ENCODE measurements at places on chromosomes 13 and 19.

- DNase-seq = no peak
Measured at GRCh38 chr13:101307181-101307701, 109.1 kb downstream of the NALCN start.

GRCh38 chr19:37467608-37468090, 405 bp upstream of the ZNF569 start:
- DNase-seq = no peak

DNA sequence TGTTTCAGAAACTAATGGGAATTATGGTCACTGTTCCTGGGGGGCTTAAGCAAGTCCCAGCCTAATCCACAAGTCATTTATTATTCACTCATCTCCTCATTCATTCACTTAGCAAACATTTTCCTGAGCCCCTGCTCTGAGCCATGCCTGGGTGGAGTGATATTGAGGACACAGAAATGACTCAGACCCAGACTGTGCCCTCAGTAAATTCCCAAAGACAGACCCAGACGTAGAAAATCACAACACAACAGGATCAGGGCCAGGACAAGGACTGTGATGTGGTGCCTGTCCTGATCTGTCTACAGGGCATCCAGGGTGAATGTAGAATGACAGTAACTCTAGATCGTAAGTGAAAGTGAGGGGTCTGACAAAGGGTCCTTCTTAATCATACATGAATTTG, 7.0 kb upstream of the SPACA6 start:
- no peak for DNase-seq

- no peak for DNase-seq
Measured at GRCh38 chr13:60229708-60230272, 66.1 kb upstream of the DIAPH3 start.

- DNase-seq = no peak
Measured at GRCh38 chr13:40064154-40065097, 409.0 kb downstream of the COG6 start.

DNA sequence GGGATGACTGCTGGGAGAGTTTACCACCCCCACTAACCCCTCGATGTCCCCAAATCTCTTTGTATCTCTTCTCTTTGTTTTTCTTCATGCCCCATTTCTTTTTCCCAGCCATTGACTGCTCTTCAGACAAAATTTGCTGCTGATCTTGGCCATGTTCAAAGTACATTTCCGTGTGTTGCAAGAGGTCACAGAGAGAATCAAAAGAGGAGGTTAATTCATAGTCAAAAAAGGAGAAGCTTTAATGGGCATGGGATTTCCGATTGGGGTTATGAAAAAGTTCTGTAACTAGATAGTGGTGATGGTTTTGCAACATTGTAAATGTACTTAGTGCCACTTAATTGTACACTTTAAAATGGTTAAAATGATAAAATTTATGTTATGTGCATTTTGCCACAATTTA, 121.1 kb downstream of the FLT1 start:
- DNase-seq = no peak

GRCh38 chr19:560121-560520, 12.3 kb upstream of the BSG start:
- DNase-seq = no peak

- DNase-seq = peak; percentile 62
Measured at GRCh38 chr13:27826379-27827353, 34.4 kb downstream of the GSX1 start.

GRCh38 chr13:32259116-32259515, 56.0 kb downstream of the ZAR1L start:
- no peak for DNase-seq

- no peak for DNase-seq
Measured at GRCh38 chr19:49488863-49489537, 1.6 kb downstream of the RPL13A start.

DNA sequence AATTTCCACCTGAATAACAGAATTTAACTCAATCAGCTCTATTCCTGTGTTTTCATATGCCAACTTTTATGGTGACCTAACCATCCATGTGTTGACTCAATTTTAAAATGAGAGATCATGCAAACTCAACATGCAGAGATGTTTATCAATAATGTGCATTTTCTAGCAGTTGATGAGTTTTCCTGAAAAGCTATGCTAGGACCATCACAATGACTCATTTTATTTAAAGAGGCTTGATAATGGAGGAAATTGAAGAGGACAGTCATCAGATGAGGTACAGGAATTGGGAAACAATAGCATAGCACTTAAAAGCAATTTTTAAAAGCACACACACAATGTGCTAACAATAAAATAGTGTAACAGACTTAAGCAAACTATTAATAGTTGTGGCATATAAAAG, 127.1 kb downstream of the VWA8 start:
- no peak for DNase-seq

- DNase-seq = no peak
Measured at GRCh38 chr13:26996965-26997752, 174.5 kb downstream of the USP12 start.

- DNase-seq = no peak
Measured at GRCh38 chr19:38793177-38793576, 4.2 kb downstream of the LGALS7B start.

- no peak for DNase-seq
Measured at GRCh38 chr13:95643936-95644598, 439 bp downstream of the DZIP1 start.

DNA sequence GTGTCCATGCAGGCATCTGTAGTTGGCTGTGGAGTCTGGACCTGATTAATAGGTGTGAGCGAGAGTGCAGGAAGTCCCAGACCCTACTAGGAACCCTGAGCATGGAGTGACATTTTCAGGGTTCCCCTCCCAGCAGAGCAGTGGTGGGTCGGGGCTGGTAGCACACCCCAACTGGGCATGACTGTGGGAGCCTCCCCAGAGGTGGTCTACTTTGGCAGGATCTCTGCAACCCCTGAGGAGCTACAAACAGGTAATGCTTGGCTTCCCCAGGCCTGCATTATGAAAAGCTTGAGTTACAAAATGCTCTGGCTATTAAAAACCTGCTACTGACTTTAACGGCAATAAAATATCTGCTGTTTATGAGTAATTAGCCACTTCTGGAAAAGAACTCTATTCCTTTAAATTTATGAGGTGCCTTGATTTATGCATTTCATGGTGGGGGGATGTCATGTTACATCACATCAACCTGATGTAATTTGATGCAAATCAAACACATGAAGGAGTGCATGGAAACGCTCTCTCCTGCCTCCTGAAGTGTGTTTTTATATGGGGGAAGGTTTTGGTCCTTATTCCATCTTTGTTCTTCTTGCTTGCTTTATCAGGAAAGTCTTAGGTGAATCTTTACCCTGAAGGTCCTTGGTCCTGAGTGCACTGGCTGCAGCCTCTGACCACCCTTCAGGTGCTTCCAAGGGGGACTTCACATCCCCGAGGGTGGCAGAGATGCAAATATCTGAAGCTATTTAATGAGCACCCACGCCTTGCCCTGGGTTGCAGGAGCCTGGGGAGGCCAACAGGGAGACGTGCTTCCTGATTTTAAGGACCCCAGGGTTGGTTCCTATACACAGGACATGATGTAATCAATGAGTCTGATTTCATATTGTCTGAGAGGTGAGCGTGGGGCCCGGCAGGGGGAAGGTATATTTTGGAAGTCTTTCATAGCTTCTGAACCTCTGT, 54.0 kb downstream of the ZNF536 start:
- no peak for DNase-seq

- no peak for DNase-seq
Measured at GRCh38 chr13:110217085-110217484, 89.9 kb downstream of the COL4A1 start.

- peak; percentile 73 for DNase-seq
Measured at GRCh38 chr19:47707135-47707925, 5.9 kb upstream of the EHD2 start.

GRCh38 chr19:35734273-35734672, 8.0 kb downstream of the IGFLR1 start:
- no peak for DNase-seq

GRCh38 chr19:11657307-11657706, 60.0 kb downstream of the ZNF627 start:
- no peak for DNase-seq

DNA sequence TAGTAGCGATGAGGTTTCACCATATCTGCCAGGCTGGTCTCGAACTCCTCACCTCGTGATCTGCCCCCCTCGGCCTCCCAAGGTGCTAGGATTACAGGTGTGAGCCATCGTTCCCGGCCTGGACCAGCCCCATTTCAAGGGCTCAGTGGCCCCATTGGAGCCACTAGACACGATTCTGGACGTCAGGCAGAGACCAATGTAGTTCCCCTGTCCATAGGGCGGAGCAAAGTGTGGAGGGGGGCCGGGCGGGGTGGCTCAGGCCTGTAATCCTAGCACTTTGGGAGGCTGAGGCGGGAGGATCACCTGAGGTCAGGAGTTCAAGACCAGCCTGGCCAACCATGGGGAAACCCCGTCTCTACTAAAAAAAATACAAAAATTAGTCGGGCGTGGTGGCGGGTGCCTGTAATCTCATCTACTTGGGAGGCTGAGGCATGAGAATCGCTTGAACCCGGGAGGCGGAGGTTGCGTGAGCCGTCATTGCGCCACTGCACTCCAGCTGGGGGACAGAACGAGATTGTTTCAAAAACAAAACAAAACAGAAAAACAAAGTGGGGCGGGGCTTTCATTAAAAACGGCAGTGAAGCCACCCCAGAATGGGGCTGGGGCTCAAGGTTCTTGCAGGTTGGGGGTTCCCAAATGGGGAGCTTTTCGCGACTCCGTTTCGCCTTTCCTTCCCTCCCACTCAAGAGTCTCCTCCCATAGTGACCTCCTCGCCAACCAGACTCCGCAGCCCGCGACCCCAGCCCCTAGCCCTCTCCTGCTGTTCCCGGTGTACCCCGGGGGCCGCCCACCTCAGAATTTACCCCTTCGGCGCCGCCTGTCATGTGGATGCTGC, 758 bp upstream of the TECR start:
- no peak for DNase-seq

GRCh38 chr19:2923510-2923909, 21.3 kb downstream of the ZNF77 start:
- DNase-seq = no peak

- DNase-seq = no peak
Measured at GRCh38 chr19:55486043-55486970, 1.3 kb downstream of the NAT14 start.

DNA sequence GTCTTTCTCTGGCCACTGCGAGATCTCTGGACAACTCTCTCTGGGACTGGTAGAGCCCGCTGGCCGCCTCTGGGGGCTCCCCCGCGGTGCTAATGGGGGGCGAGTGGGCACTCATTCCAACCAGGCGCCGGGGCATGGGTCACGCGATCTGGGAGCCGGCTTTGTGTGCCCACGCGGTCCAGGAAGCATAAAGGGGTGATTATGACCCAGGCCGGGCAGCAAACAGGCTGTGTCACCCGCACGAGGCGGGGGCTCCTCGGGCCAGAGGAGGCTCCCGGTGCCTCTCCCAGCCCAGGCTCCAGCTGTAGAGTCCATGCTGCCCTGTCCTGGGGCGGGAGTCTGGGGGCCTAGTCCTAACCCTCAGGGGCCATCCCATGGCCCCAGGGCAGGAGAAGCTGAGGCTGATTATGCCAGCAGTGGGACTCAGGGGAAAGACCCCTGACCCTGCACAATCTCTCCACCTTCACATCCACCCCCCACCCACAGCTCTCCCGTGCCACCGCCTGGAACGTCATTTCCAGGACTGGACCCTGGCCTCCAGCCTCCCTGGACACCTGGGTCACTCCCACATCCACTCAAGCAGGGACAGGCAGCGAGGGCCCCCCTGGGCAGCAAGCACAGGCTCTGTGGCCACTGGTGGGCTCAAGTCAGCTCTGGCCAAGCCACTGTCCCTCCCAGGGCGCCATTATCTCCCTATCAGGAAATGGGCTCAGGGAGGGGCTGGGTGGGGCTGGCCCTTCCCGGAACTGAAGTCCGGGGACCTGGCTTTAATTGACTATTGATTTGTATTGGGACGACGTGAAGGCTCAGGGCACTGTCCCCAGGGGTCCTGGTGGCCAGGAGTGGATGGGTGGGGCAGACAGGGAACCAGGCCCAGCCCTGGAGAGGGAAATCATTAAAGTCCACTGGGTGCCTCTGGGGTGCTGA, 50.0 kb downstream of the PTPRS start:
- no peak for DNase-seq

- DNase-seq = no peak
Measured at GRCh38 chr13:110565296-110565695, 3.8 kb upstream of the RAB20 start.

GRCh38 chr13:48265217-48265815, 32.3 kb downstream of the ITM2B start:
- no peak for DNase-seq

DNA sequence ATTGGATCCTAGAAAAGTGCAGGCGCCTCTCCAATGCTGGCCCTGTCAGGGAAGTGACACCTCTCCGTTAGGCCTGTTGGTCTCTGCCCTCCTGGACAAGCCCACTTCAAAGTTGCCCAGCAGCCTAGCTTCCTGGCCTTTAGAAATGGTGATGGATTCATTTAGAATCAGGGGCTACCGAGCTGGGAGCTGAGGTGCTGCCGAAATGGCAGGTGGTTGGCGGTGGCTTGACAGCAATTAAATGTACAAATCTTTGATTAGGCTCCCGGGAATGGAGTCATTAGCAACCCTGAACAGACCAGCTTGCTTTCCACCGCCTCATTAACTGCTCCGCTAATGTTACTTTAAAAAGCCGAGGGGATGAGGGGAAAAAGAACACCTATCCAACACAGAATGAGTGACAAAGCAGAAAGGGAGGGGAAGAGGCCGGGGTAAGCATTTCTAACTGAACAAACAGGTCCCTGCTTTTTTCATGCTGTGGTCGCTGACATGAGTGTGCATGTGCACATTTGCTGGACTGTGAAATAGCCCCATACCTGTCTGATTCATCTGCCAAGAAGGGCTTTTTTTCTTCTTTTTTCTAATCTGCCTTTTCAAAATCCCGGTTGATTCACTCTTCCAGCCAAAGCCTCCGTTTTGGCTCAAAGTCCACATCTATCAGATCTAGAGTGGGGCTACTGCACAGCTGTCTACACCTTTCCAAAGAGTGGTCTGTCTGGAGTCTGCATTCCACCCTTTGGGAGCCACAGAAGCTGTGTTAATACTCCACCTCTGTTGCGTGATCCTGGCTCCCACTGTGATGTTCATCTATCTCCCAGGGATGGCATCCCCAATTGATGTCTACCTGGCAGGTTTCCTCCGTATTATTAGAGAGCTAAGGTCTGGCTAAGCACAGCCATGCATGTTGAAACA, 431.9 kb downstream of the COG6 start:
- no peak for DNase-seq

- no peak for DNase-seq
Measured at GRCh38 chr19:46849610-46850009, 1.0 kb downstream of the AP2S1 start.

DNA sequence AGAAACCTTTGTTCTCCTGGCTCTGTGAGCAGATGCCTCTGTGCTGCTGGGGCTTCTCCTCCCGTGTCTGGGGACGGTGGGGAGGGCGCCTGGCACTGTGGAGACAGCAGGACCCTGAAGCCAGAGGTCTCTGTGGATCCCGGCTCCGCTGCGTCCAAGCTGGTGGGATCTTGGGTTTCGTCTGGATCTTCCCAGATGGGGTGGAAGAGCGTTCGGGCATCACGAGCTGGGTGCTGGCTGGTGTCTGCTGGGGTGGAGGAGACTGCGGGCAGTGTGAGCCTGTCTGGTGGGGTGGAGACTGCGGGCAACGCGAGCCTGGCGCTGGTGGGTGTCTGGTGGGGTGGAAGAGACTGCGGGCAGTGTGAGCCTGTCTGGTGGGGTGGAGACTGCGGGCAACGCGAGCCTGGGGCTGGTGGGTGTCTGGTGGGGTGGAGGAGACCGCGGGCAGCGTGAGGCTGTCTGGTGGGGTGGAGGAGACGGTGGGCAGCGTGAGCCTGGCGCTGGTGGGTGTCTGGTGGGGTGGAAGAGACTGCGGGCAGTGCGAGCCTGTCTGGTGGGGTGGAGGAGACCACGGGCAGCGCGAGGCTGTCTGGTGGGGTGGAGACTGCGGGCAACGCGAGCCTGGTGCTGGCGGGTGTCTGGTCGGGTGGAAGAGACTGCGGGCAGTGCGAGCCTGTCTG, 5.6 kb downstream of the TEX29 start:
- DNase-seq = no peak
